ENCODE measurements at places on chromosomes 6 and 20.

DNA sequence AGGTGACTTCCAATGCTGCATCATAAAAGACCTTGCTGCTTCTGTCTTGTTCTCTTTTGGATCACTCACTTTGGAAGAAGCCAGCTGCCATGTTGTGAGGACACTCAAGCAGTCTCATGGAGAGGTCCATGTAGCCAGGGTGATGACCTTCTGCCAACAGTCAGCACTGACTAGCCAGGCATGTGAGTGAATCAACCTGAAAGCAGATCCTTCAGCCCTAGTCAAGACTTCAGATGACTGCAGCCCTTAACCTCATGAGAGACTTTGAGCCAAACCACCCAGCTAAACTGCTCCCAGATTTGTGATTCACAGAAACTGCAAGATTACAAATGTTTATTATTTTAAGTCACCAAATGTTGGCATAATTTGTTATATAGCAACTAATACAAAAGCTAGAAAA lies 86.0 kb upstream of the IYD start:
- no peak for DNase-seq

GRCh38 chr20:57262784-57263609 lies 3.4 kb downstream of the BMP7 start:
- no peak for DNase-seq

DNA sequence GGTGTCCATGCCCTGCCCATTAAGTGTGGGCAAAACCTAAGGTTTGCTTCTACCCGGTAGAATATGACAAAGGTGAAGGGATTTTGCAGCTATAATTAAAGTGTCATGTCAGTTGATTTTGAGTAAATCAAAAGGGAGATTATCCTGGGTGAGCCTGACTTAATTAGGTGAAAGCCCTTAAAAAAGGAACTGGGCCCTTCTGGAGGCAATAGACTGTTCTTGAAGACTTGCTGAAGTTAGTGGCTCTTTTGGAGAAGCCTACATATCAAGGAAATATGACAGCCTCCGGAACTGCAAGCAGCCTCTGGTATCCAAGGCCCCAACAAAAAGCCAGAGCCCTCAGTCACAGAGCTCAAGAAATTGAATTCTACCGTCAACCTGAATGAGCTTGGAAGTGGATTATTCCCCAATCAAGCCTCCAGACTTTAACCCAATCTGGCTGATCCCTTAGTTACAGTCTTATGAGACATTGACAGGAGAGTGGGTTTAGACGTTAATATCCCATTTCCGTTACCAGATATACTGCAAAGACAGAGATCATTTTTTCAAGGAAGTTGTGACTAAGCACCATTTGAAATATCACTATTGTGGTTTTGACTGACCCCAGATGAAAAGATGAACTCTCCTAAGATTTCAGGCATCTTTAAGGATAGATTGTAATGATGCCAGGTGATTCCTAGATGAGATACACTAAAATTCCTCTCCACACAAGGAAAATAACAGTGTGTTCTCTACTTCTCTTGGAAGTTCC lies 303.4 kb downstream of the PLCB1 start:
- no peak for DNase-seq

DNA sequence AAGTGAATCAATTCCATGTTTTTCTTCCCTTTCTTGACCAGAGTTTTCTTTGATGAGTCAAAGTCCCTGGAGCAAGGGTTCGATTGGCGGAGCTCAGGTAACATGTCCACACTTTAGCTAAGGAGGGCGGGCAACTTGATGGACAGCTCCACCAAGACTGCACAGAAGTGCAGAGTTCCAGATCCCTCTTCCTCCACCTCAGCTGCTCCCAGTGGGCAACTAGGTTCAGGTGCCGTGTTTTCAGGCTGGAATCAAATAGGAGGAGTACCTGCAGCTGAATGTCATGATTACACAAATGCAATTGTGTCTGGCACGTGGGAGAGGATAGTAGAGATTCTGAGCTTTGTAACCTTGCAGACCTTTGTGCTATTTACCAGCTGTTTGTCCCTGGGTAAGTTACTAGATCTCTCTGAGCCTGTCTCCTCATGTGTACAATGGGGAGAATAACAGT lies 1.9 kb upstream of the ELMO2 start:
- no peak for DNase-seq
